T-helper 2 cell treated with Interferon-gamma antibody and Interleukin-4, amounts not matched to agents 5 μg/mL and 100 μg/mL, for 36 hours (primary cell): ENCODE measurements at places on chromosomes 11 and 22.
A peak's percentile ranks its signal among the peaks of the same experiment; 100 is the strongest.

DNA sequence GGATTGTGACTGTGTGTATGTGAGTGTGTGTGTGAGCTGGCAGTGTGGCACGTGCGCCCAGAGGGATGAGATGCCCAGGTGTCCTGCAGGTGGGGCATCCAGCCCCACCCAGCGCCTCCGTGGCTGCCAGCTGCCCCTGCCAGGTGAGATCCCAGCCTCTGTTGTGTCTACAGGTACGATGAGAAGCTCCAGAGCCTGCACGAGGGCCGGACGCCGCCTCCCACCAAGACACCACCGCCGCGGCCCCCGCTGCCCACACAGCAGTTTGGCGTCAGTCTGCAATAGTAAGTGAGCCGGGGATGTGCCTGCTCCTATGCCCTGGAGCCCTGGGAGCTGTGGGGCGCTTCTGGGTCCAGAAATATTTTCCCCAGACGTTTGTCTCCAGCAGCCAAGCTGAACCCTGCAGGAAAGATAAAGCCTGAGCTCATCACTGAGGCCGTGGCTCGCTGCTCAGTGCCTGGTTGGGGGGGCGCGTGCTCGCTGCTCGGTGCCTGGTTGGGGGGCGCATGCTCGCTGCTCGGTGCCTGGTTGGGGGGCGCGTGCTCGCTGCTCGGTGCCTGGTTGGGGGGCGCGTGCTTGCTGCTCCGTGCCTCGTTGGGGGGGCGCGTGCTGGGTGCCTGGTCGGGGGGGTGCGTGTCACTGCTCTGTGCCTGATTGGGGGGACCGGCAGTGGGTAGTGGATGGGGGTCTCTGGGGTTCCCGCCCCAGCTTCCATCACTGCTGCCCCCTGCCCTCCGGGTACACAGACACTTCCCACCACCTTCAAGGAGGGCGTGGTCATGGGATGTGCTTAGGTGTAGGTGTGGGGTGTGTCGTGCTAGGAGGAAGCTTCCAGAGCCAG lies 73.2 kb downstream of the ARHGAP8 start:
- DNase-seq: no peak

GRCh38 chr11:13126430-13126829 lies 117.3 kb downstream of the RASSF10 start:
- no peak for DNase-seq

DNA sequence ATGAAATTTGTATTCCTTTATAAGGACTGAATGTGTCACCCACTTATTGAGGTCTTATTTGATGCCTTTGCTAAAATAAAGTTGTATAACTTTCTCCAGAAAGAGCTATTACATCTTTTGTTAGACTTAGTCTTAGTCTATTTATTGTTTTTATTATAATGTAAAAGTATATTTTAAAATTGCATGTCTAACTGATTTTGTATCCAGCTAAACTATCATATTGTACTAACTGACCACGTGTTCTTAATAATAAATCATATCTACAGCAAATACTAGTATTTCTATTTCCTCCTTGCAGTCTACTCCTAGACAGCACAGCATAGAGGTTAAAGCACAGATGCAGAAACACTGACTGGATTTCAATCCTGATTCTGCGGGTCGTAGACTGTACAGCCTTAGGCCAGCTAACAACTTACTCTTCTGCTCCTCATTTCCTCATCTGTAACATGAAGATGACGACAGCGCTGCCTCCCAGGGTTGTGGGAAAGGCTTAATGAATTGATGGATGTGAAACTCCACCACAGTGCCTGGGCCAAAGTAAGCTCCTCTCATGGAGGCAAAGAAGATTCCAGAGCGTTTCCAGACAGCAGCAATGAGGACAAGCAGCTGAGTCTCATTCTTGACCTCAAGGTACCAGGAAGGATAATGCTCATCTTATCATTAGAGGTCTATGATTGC lies 13.2 kb downstream of the IFITM10 start:
- DNase-seq: no peak

GRCh38 chr11:93515441-93516025 lies 27.7 kb downstream of the SMCO4 start:
- DNase-seq: no peak

GRCh38 chr11:59857439-59858434 lies 8.6 kb downstream of the TCN1 start:
- peak; percentile 56 for DNase-seq

- no peak for DNase-seq
Measured at GRCh38 chr11:111502611-111503010, 9.6 kb downstream of the BTG4 start.

GRCh38 chr11:80136991-80137390 lies 696.2 kb upstream of the TENM4 start:
- DNase-seq: no peak

DNA sequence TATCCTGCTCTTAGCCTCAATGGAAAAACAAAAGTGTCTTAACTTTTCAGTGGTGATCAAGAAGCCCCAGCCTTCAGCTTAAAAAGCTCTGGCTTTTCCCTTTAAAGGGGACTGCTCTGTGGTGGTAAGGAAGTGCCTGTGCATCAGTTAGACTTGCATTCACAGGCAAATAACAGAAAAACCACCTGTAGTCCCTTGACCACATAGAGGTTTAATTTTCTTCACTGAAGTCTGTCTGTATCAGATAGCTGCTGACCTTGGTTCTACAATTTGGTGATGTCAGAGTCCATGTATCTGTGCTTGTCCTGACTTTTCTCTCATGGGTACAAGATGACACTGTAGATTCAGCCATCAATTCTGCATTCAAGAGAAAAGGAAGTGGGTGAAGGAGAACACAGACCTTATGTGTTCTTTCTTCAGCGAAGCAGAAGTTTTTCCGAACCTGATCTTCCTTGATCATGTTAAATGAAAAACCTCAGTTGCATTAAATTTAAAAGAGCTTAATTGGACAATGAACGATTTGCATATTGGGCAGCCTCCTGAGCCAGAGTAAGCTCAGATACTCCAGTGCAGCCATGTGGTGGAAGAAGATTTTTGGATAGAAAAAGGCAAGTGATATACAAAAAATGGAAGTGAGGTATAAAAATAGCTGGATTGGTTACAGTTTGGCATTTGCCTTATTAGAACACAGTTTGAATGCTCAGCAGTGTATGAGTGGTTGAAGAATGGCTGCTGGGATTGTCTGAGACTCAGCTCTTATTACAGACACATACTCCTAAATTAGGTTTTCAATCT lies 43.2 kb upstream of the RDX start:
- DNase-seq: no peak

DNA sequence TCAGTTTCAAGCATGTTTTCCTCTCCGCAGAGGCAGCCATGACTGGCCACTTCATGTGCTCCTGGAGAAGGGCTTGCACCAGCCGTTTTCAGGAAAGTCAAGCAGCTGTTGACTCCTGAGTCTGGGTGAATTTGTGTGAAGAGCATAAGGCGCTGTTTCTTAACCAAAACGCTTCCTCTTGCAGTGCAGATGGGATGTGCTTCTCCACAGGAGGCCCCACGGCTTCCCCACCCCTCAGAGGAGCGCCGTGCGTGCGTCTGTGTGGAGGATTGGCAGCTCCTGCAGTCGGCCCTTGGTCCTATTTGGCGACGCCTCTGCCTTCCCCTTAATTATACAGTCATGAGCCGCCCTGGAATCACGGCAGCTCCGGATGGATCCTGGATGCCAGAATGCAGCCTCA lies 54.1 kb upstream of the B3GAT1 start:
- no peak for DNase-seq

GRCh38 chr11:57499983-57500461 lies 15.5 kb downstream of the SLC43A1 start:
- no peak for DNase-seq

DNA sequence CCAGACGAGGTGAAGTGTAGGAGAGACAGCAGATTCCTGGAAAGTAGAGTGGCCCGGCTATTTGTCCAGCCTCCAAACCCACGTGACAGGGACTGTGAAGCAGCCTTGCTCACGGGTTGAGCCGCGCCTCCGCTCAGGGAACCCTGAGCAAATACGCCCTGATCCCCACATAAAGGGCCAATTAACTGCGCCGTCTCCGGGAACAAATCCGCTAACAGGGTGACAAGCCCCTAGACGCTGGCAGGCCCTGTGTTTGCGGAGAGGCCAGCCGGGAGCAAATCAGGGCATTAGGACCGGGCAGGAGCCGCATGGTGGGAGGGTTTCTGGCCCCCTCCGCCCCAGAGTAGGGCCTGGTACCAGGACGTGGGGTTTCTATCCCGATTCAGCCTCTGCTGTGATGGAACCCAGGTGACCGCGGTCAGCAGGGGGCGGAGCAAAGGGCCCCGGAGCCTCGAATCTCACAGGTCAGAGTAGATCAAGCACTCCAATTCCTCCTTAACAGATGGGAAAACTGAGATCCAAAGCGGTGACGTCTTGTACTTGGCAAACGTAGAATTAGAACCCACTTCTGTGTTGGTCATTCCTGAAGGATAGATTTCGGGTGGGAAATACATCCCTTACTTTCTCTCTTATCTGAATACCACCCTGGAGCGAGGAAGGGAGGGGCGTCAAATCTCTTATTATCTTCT lies 2.0 kb upstream of the ROBO3 start:
- no peak for DNase-seq

GRCh38 chr11:7020183-7020917 lies at the start of the genes NLRP14 and ZNF214:
Gene NLRP14 (plus strand): TSS chr11:7020479. CDS start chr11:7038587, 18,108 bp downstream.
Gene ZNF214 (minus strand): TSS chr11:7020346. CDS start chr11:7002835, 17,511 bp downstream.
- DNase-seq: no peak

GRCh38 chr22:47375621-47376321 lies 613.3 kb downstream of the TBC1D22A start:
- DNase-seq: no peak
